Stimulated activated CD4-positive, alpha-beta T cell treated with anti-CD3 and anti-CD28 coated beads, TNF-alpha, amount 100 ng/mL, for 1 hour (primary cell): ENCODE measurements at places on chromosomes 1 and 21.

- peak; percentile 29 for DNase-seq
These were observed 44.5 kb upstream of the CRNN start for GRCh38 chr1:152458384-152459185.

- DNase-seq = no peak
These were observed 29.7 kb upstream of the TNFRSF1B start for GRCh38 chr1:12136916-12137610.

GRCh38 chr1:10861822-10862221, 65.4 kb upstream of the CASZ1 start:
- no peak for DNase-seq

- DNase-seq = peak; percentile 76
These were observed at the start of gene KLHL17 for GRCh38 chr1:960363-961131. Gene KLHL17 (plus strand): TSS chr1:960584. CDS start chr1:960694, 110 bp downstream.

DNA sequence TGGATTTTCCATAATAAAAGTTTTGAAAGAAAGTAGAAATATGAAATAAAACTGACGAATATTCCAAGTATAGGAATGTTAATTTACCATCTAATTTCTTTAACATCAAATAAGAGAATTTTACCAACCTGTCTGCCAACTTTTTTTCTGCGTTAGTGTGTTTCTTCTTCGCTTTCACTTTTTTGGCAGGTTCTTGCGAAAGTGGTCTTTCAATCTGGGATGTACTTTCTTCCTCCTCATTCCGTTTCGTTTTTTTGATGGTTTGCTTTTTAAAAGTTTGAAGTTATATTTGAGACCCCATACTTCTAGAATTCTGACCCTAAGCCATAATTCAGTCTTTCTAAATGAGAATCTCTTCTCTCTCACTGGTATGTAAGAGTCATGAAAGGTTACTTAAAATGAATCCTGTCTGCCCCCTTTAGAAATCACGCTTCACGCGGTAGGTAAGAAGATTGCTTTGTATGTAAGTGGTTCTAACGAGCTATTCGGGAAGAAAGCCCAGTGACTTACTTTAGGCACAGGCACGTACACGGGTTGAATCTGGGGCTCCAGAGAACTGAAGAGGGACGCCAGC, 580 bp downstream of the RBM34 start:
- DNase-seq = no peak

- DNase-seq = no peak
These were observed 51.5 kb downstream of the ERI3 start for GRCh38 chr1:44303532-44303931.
